ENCODE measurements at places on chromosomes 1 and 21.

GRCh38 chr21:37338671-37339551 lies 27.7 kb upstream of the DYRK1A start:
- no peaks in the 10 kb centered on the region for H3K4me1 ChIP-seq
- H3K27me3 ChIP-seq = no peaks in the 10 kb centered on the region
- DNase-seq = no peak
- H3K4me3 ChIP-seq = no peak overlapping the region
- no peak overlapping the region for H3K27ac ChIP-seq

- DNase-seq = no peak
- H3K27ac ChIP-seq = no peak overlapping the region
- peaks cover 7% of the 10 kb centered on the region for H3K36me3 ChIP-seq
- no peaks in the 10 kb centered on the region for H3K4me1 ChIP-seq
- H3K4me3 ChIP-seq = no peak overlapping the region
Observed at GRCh38 chr1:117857418-117857817, 72.0 kb downstream of the GDAP2 start.

DNA sequence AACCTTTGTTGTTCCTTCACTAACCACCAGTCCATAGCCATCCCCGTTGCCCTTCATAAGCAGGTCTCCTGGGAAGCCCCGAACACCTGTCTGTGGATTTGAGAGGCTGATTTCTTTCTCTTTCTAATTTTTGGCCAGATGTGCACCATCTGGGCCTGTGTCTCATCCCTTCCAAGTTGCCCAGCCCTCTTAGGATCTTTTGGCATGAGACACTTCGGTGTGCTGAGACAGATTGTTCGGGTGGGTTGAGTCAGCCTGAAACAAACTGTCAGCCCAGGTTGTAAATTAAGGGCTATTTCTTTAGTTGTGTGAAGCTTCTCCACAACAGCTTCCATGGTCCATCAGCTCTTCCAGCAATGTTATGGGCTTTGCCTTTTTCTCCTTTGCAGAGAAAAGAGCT lies 1.4 kb upstream of the DNAJC11 start:
- DNase-seq = no peak
- peaks cover 20% of the 10 kb centered on the region for H3K4me1 ChIP-seq
- H3K27ac ChIP-seq = no peak overlapping the region
- H3K36me3 ChIP-seq = no peaks in the 10 kb centered on the region
- peaks cover 5% of the 10 kb centered on the region for H3K27me3 ChIP-seq

GRCh38 chr21:15768045-15768601 lies 38.3 kb downstream of the USP25 start:
- peaks cover 20% of the 10 kb centered on the region for H3K4me1 ChIP-seq
- H3K27ac ChIP-seq = no peak overlapping the region
- H3K4me3 ChIP-seq = no peak overlapping the region
- H3K27me3 ChIP-seq = no peaks in the 10 kb centered on the region
- DNase-seq = no peak

- no peaks in the 10 kb centered on the region for H3K4me1 ChIP-seq
- DNase-seq = no peak
Observed at GRCh38 chr1:57741521-57741920, 317.7 kb upstream of the DAB1 start.

- H3K36me3 ChIP-seq = no peaks in the 10 kb centered on the region
- H3K27ac ChIP-seq = no peak overlapping the region
- no peaks in the 10 kb centered on the region for H3K4me1 ChIP-seq
- no peak for DNase-seq
- H3K27me3 ChIP-seq = no peaks in the 10 kb centered on the region
Observed at GRCh38 chr21:19998453-19998852, 999.8 kb upstream of the NCAM2 start.

DNA sequence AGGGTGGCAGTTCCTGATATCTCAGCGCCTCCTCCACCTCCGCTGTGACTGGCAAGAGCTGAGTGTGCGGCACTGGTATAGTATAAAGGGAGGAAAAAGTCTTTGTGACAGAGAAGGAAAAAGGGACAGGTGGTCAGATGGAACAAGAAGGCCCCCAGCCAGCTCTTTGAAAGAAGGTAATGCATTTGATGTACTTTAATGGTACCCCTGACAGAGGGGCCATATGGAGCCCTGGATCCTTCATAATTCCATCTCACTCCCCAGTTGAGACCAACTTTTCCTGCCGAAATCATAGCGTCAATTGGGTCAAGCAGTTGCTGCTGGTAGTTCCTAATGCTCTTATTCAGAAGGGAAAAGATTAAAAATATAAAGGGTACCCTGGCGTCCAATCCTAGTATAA lies 198.2 kb downstream of the ZNF326 start:
- DNase-seq = no peak
- peaks cover 1% of the 10 kb centered on the region for H3K27me3 ChIP-seq
- H3K4me3 ChIP-seq = no peak overlapping the region
- no peak overlapping the region for H3K27ac ChIP-seq

DNA sequence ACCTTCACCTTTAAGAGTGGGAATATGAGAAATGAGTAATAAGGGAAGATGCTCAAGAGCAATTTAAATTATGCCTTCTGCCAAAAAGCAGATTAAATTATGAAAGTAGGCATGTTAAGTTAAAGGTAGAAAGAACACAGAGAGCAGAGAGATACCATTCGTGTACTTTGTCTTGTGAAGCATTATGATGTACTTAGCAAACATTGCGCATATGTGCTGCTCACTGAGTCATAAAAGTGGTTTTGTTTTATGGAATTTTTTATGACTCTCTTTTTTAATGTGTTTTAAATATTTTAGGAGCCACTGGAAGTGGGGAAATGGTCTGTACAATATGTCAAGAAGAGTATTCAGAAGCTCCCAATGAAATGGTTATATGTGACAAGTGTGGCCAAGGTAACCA lies 35.3 kb downstream of the MTF2 start:
- H3K27ac ChIP-seq = no peak overlapping the region

- H3K4me1 ChIP-seq = peaks cover 2% of the 10 kb centered on the region
- H3K36me3 ChIP-seq = no peaks in the 10 kb centered on the region
- DNase-seq = no peak
- H3K27me3 ChIP-seq = peaks cover 7% of the 10 kb centered on the region
- H3K27ac ChIP-seq = no peak overlapping the region
- no peak overlapping the region for H3K4me3 ChIP-seq
Observed at GRCh38 chr1:34122080-34122932, 42.7 kb downstream of the CSMD2 start.

DNA sequence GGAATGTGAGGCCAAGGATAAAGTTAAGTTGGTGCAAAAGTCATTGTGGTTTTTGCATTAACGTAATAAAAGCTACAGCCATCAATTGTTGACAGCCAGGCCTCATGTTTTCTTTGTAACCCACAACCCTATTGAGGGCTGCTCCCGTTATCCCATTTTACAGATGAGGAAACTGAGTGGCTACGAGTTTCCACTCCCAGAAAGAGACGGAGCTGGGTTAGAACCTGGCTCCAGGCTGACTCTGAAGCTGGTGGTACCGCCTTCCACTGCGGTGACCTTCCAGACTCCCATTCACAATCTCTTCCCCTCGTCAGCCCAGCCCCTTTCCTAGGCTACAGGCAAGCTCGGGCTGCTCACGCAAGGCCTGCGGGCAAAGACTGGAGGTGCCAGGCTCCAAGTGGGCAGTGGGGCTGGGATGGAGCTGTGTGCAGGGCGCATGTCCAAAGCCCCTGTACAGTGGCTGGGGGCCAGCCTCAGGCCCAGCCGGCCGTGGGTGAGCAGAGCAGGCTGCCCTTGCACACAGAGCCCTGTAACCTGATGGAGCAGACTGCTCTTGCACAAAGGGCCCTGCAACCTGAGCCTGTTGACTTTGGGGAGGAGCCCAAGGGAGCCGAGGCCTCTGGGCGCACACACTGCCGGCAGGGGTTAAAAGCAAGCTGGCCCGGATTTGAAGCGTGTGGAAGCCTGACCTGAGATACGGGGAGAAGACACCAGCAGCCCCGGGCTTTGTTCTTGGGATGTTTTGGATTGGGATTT lies 97.4 kb upstream of the TMPRSS2 start:
- H3K4me3 ChIP-seq = no peak overlapping the region
- peaks cover 7% of the 10 kb centered on the region for H3K27me3 ChIP-seq
- H3K36me3 ChIP-seq = no peaks in the 10 kb centered on the region
- H3K27ac ChIP-seq = no peak overlapping the region
- DNase-seq = no peak

GRCh38 chr1:43269627-43270375 lies at the start of gene TMEM125:
Gene TMEM125 (plus strand): TSS chr1:43269983. CDS start chr1:43272723, 2,740 bp downstream.
- no peaks in the 10 kb centered on the region for H3K36me3 ChIP-seq
- peaks cover 16% of the 10 kb centered on the region for H3K27me3 ChIP-seq
- H3K27ac ChIP-seq = no peak within 1 kb of the TSS
- peak within 1 kb of the TSS; percentile 61 for H3K4me3 ChIP-seq

- H3K36me3 ChIP-seq = no peaks in the 10 kb centered on the region
- no peak for DNase-seq
- H3K4me1 ChIP-seq = no peaks in the 10 kb centered on the region
- H3K27me3 ChIP-seq = peaks cover 3% of the 10 kb centered on the region
Observed at GRCh38 chr1:193706766-193707165, 520.4 kb upstream of the B3GALT2 start.

DNA sequence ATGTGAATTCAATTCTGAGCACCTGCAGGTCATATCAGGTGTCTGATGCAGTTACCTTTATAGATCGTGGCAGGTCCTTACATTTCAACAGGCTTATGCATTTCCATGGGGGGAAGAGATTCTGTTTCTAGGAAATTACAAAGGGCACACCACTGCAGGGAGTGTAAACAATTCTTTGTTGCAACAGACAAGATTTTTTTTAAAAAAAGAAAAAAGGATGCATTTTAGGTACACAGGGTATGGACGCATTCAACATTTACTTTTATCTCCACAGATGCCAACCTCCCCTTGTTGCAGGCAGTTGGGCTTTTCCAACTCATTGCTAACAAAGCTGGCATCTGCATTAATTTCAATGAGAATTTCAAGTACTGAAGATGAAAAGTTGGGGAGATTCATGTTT lies 13.5 kb upstream of the TEKT2 start:
- H3K27ac ChIP-seq = no peak overlapping the region
- H3K36me3 ChIP-seq = no peaks in the 10 kb centered on the region
- no peak overlapping the region for H3K4me3 ChIP-seq
- no peaks in the 10 kb centered on the region for H3K4me1 ChIP-seq

- H3K27me3 ChIP-seq = no peaks in the 10 kb centered on the region
- H3K27ac ChIP-seq = peak overlapping the region; percentile 82
- H3K4me1 ChIP-seq = peaks cover 7% of the 10 kb centered on the region
- H3K4me3 ChIP-seq = peak overlapping the region; percentile 85
Observed at GRCh38 chr21:23886828-23887724, 1720.2 kb downstream of the MRPL39 start.

GRCh38 chr1:225480825-225481434 lies 53.1 kb upstream of the LBR start:
- H3K36me3 ChIP-seq = no peaks in the 10 kb centered on the region
- peaks cover 2% of the 10 kb centered on the region for H3K27me3 ChIP-seq
- H3K4me1 ChIP-seq = peaks cover 38% of the 10 kb centered on the region
- DNase-seq = peak; percentile 65
- H3K27ac ChIP-seq = peak overlapping the region; percentile 39

- H3K27ac ChIP-seq = peak overlapping the region; percentile 90
- H3K4me3 ChIP-seq = no peak overlapping the region
- peaks cover 16% of the 10 kb centered on the region for H3K4me1 ChIP-seq
- no peaks in the 10 kb centered on the region for H3K36me3 ChIP-seq
- no peak for DNase-seq
Observed at GRCh38 chr1:112954017-112954650, 1.9 kb downstream of the SLC16A1 start.

DNA sequence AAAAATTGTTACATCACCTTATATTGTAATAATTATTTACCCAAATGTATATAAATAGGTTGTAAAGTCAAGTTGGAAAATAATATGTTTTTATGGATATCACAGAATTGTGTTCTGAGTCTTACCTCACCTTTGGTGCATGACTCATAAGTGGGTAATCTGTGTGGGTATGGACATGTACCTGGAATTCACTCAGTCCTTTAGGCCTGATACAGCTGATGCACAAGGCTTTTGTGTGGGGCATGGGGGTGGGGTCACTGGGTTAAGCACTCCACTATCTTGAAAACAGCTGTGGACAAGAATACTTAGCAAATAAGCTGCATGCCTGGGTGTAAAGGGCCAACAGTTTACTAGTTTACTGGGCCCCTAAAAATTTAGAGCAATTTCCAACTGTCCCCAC lies 34.4 kb downstream of the INKA2 start:
- peaks cover 2% of the 10 kb centered on the region for H3K4me1 ChIP-seq
- no peaks in the 10 kb centered on the region for H3K27me3 ChIP-seq
- peaks cover 39% of the 10 kb centered on the region for H3K36me3 ChIP-seq
- DNase-seq = no peak
- peak overlapping the region; percentile 31 for H3K27ac ChIP-seq
- no peak overlapping the region for H3K4me3 ChIP-seq

- peaks cover 35% of the 10 kb centered on the region for H3K4me1 ChIP-seq
- peaks cover 6% of the 10 kb centered on the region for H3K36me3 ChIP-seq
- H3K4me3 ChIP-seq = no peak overlapping the region
- DNase-seq = no peak
- H3K27me3 ChIP-seq = no peaks in the 10 kb centered on the region
- H3K27ac ChIP-seq = peak overlapping the region; percentile 96
Observed at GRCh38 chr1:27137544-27138075, 17.3 kb downstream of the SLC9A1 start.

DNA sequence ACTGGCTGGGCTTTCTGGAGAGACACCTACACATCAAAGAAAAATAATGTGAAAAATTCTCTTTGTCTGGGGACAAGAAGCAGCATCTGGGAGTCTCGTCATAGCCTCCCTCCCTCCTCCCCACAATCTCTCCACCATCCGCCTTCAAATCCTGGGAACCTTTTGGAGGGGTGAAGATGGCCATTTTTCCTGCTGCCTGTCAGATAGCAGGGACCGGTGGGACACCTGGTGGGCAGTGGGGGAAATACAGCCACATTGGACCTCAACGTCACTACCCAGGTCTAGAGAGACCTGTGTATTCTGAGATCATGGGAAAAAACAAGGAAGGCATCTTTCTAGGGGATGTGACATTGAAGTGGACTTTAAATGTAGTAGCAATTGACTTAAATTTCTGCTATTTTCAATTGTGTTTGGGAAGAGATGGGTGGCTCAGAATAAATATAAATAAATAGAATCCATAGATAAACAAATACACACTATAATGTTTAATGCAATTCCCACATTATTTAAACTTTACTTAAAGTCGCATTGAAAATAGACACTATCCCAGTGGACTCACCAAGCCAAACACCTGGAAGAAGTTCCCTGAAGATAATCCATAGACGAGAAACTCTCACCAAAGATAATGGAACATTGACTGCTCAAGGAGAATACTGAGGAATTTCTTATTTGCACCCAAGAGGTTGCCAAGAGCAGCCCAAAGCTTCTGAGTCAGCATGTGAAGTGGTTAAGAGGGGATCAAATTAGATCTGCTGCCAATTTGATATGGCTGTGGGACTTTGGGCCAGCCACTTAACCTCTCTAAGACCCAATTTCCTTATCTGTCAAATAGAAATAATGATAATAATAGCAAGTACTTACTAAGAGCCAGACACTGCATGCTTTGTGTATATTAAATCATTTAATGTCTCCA lies 147.6 kb upstream of the CAMK1G start:
- H3K36me3 ChIP-seq = peaks cover 2% of the 10 kb centered on the region
- no peaks in the 10 kb centered on the region for H3K4me1 ChIP-seq
- peaks cover 7% of the 10 kb centered on the region for H3K27me3 ChIP-seq
- no peak overlapping the region for H3K4me3 ChIP-seq
- H3K27ac ChIP-seq = no peak overlapping the region

Data from memory B cell (primary cell).